ENCODE measurements at places on chromosomes 3 and 15.

DNA sequence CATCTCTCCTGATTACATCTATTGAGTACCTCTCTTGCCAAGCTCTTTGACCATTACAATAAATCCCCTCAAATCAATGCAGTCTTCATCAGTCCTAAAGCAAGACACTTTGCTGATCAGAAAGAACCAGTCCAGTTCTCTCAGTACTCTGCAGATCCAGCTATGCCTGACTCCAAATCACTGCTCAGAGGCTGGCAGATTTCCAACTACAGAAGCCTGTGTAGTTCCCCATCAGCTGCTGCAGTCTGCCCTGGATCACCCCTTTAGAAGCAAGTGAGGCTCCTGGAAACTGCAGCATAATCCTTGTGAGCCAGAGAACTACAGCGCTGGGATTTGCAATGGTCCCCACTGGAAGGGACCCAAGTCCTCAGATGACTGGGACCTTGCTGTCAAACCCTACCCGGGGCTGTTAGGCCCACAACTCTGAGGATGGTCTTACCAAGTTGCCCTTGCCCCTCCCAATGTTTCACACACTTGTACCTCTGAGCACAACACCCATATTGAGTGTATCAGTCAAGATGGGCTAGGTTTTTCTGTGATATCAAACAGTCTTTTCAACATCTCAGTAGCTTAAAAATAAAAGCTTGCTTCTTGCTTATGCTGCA is 81.9 kb upstream of the TOPAZ1 start:
- DNase-seq, result no peak

GRCh38 chr3:168884353-168884903 is 779.1 kb downstream of the MECOM start:
- no peak for DNase-seq

DNA sequence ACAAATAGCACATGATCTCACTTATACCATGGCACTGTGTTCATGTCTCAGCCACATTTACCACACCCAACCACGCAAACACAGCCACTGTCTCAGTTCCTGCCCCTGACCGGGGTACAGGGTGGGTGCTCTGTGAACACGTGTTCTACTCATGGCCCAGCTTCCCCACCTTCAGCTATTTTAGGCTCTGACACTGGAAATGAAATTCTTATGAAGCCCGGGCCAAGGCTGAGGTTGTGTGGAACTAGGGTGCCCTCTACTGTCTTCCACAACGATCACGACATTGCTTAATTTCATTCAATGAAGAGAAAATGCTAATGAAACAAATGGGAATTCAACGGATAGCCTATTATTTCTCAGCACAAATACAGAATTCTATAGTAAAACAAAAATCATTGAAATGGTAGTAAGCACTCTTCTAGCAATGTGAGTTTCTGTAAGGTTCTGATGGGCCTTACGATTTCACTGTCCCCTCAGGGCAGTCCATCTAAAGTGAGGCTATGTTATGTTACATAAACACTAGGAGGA is 2.1 kb upstream of the GABRA5 start:
- no peak for DNase-seq

- no peak for DNase-seq
Measured at GRCh38 chr3:32274306-32274705, 35.8 kb downstream of the CMTM8 start.

DNA sequence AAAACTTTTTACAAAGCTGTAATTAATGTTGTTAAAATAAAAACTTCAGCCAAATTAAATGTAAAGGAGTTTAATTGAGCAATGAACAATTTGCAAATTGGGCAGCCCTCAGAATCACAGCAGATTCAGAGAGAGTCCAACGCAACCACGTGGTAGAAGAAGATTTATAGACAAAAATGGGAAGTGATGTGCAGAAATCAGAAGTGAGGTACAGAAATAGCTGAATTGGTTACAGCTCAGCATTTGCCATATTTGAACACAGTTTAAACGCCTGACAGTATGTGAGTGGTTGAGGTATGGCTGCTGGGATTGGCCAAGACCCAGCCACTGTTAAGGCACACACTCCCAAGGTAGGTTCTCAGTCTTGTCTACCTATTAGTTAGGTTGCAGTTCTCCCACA is 14.4 kb upstream of the PLA2G4D start:
- DNase-seq, result no peak

DNA sequence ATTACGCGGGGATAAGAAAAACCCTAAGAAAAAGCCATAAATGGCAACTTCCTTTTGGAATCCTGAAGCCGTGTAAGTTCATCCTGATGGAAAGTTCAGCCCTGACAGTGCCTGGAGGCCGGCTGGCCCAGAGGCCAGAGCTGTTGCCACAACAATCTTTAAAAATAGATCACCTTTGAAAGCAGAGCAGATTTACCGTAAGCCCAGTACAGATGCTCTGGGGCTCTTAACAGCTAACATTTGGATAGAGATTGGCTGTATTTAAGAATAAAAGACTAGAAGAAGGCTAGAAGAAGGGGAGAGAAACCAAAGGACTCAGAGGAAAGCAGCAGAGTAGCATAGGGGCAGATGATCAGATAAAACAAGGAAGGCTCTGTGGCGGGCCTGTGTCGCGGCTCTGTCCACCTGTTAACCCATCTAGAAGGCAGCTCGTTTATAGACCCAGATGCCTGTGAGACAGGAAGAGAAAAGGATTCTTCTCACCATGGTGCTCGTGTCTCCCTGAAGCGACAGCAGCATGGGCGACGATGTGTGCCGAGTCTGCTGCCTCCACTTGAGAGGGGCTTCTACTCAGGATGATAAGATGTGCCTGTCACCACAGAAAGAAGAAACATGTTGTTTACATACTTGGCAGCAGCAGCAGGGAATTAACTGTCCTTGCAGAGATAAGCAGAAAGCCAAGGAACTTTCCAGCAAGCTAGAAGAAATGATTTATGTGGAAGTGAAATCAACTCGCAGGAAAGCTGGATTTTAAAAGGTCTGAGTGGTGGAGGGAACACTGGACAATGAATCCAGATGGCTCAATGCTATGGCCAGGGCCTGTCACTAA is 69.9 kb downstream of the SYNM start:
- DNase-seq, result no peak

DNA sequence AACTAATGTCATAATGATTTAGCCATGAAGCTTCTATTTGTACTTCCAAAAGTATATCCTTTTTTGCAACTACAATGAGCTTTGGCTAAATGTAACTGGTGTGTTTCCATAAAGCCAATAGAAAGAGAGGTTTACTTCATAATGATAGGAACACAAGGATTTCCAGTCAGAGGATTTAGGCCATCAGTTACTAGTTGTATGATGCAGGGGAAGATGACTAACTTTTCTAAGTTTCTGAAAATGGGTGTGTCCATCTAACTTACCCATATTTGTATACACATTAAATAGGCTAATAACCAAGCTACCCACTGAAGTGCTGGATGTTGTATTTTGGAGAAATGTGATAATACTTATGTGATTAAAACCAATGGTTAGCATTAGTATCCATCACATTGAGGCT is 55.7 kb downstream of the SLC4A7 start:
- no peak for DNase-seq

GRCh38 chr3:9855594-9855993 is 11.8 kb upstream of the RPUSD3 start:
- no peak for DNase-seq

- DNase-seq, result no peak
Measured at GRCh38 chr3:56942523-56942922, 117.9 kb upstream of the SPATA12 start.

- DNase-seq, result no peak
Measured at GRCh38 chr3:162865466-162865865, 1368.9 kb downstream of the OTOL1 start.

- DNase-seq, result no peak
Measured at GRCh38 chr15:89165677-89166076, 55.7 kb downstream of the RLBP1 start.

- DNase-seq, result no peak
Measured at GRCh38 chr3:46209746-46210470, 1.8 kb upstream of the CCR1 start.

DNA sequence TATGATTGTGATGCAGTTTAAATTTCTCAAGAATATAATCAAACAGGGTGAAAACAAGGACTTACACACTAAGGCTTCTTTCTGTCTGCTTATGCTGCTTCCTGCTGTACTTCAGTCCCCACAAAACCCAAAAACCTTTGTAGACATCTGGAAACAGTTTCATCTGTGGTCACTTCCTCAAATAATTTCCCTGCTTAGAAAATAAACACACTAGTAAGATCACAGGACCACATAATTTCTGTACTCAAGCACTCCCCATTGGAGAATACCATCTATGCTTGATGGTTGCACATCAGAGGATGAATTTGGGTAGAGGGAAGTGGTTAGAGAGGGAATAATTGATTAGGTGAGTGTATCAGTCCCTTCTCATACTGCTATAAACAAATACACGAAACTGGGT is 266.2 kb downstream of the LSAMP start:
- no peak for DNase-seq

DNA sequence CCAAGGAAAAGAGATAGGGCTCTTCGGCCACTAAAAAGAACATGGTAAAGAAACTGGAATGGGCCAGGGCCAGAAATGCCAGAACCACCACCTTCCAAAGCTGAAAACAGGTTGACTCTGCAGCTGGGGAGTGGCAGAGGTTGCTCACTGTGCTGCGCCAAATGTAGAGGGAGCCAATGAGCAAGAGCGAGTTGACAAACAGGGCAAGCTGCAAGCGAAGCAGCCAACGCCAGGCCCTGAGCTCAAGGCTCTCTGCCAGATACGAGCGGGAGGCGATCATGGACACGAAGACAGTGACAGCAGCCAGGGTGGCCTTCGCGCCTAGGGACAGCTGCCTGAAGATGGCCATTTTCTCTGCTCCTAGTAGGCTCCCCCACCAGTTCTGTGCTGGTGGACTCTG is 3.1 kb downstream of the GLB1 start:
- DNase-seq, result no peak

DNA sequence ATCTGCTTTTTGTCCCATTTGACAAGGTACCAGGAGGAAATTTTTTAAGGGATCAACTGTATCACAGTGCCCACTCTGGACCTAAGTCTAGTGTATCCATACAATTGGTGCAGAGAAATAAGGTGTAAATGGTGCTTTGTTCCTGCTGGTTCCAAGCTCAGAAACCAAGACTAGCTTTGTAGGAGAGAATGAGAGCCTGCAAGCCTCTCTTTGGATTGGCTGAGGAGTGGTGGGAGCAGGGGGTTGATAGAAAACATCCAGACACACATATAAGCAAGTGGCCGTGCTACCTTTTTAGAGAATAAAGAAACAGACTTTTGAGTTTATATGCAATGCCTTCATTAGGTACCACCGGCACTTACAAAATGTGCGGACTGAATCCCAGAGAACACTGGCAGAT is 45.8 kb downstream of the ARPP21 start:
- DNase-seq, result no peak

DNA sequence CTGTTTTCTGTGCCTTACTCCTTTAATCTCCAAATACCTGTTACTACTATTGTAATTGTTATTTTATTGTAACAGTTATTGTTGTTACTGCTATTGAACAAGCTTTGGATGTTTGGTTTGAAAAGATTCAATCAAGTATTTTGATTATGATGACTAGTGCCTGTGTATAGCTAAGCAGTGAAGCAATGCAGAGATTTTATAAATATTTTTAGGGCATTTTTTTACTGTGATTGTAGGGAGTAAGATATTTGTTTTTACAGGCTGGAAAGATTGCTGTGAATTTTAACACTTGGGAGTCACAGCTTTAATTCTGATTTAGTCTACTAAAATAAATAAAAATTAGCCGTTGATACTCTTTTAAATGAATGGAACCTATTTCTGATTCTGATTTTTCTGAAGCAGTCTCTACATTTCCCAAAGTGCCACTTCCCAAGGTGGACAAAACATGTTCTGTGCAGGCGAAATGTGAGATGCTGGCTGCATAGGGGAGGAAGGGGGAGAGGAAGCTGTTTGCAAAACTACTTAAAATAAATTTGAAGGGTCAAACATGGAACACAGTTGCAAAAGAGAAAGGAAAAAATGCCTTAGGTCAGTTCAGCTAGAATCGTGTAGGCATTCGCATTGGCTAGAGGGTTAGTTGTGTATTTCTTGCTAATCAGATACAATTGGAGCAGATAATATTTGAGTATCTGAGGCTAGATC is 25.7 kb downstream of the EEFSEC start:
- DNase-seq, result no peak

GRCh38 chr3:43892526-43892925 is 201.8 kb downstream of the ABHD5 start:
- no peak for DNase-seq

DNA sequence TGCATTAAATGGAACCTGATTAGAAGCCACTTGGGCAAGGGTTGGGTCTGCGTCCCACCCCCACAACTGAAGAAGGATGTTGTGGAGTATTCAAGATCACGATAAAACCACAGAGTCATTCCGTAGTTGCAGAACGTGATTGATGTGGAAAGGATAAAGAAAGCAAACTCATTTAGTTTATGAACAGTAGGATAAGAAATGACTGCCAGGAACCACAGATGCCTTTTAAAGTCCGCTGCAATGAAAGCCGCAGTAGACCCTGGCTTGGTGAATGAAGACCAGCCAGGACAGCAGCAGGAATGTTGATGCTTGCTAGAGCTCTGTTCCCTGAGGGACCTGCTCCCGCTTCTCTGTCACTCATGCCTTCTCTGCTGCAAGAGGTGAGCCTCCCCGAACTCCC is 111.5 kb downstream of the GABRG3 start:
- DNase-seq, result no peak

DNA sequence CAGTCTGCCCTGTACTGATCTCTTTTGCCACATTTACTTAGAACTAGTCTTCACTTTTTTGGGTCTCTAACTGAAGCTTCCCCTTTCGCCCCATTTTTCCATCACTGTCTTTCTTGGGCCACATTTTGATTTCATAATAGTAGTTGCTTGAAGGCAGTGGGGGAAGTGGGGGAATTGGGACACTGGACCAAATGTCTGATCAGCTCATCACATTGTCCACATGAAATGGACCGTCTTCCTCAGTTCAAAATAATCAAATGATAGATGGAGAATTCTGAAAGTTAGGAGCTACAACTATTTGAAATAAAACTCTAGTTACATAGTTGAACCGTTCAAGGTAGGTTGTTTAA is 747 bp downstream of the PDCD6IP start:
- DNase-seq, result no peak

DNA sequence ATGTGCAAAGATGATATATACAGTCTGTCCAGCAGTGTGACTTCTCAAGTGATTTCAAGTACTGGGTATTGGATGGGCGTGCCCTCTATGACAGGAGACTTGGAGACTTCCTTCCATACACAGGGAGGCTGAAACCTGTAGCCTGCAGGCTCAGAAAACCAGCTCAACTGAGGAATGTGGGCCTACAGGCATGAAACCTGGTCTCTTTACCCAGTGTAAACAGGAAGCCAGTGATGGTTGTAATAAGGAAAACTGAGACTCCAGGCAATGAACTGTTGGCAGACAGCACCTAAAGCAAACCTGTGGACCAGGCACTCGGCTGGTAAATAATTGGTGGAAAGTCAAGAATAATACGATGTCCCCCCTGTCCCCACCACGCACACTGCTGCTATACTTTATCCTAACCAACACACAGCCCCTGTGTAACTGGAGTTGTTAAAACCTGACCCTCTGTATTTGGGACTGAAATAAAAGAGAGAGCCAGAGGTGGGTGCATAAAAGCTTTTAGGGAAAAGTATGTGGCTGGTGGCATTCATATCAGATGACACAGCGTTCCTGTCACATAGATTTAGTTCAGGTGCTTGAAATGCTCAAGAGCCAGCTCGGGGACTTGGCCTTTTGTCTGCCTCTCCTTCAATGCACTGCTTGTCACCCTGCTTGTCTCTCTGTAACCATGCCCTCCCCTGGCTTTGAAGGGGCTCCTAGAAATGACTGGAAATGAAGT is 144.7 kb downstream of the TPRG1 start:
- no peak for DNase-seq

- DNase-seq, result no peak
Measured at GRCh38 chr15:70235347-70235746, 137.6 kb upstream of the TLE3 start.

All from C1 segment of cervical spinal cord (tissue), 14 donors.